Endothelial cell (in vitro differentiated cells): ENCODE measurements at places on chromosomes 16 and 17.

GRCh38 chr17:6910987-6911603 is 79.6 kb upstream of the TEKT1 start:
- DNase-seq: no peak

GRCh38 chr17:17235212-17236174 is 1.5 kb downstream of the FLCN start:
- DNase-seq: no peak

- DNase-seq: no peak
Measured at GRCh38 chr17:83179811-83180210, 100.4 kb downstream of the METRNL start.

- no peak for DNase-seq
Measured at GRCh38 chr16:51576498-51577195, 425.6 kb upstream of the SALL1 start.

GRCh38 chr17:43051969-43052368 is 26.9 kb downstream of the RND2 start:
- DNase-seq: no peak

GRCh38 chr17:81513753-81514488 is 1.3 kb upstream of the ACTG1 start:
- DNase-seq: peak; percentile 75

- no peak for DNase-seq
Measured at GRCh38 chr17:75124819-75125162, 6.8 kb downstream of the NT5C start.

GRCh38 chr17:37062021-37062420 is 113.3 kb downstream of the AATF start:
- DNase-seq: no peak

DNA sequence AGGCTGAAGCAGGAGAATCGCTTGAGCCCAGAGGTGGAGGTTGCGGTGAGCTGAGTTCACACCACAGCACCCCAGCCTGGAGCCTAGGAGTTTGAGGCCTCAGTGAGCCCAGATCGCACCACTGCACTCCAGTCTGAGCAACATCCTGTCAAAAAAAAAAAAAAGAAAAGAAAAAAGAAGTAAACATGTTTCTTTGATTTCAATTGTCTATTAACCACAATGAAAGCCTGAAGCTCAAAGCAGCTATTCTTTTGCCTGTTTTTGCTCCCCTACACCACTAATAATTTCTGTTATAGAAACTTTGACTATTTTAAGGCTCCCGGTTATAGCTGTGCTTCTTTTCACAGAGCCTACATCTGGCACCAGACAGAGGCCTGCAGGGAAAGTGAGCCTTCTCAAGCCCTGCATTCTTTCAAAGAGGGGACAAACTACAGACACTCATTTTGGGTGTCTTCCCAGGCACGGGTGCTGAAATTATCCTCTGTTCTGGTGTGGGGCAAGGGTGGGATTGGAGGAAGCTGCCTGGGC is 14.2 kb upstream of the SLC52A1 start:
- DNase-seq: no peak

- no peak for DNase-seq
Measured at GRCh38 chr16:58940609-58941008, 206.5 kb upstream of the GOT2 start.

GRCh38 chr17:69762766-69763165 is 312.3 kb upstream of the KCNJ16 start:
- DNase-seq: no peak

- DNase-seq: no peak
Measured at GRCh38 chr16:24700549-24701392, 28.7 kb upstream of the TNRC6A start.

DNA sequence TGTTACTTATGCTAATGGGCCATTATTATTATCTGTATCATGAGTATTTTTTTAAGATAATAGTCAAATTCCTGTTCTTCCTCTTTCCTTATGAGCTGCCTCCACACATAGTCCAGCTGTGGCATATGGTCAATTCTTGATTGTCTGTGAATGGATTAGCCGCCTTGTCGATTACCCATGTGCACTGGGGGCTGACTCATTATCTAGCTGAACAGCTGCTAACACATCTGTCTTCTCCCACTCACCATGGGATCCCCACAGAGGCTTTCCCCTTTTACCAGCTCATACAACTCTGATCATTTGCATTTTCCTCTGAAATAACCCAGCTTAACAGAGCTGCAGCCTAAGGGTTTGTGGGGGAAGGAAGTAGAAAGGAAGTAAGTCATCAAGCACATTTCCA is 915.0 kb downstream of the CDH11 start:
- no peak for DNase-seq

- DNase-seq: no peak
Measured at GRCh38 chr17:48615047-48615962, at the start of gene HOXB8. TSS of gene HOXB8 (minus strand) at chr17:48615292. CDS start at chr17:48614704, 588 bp downstream.

- no peak for DNase-seq
Measured at GRCh38 chr16:17556276-17557052, 85.7 kb upstream of the XYLT1 start.

DNA sequence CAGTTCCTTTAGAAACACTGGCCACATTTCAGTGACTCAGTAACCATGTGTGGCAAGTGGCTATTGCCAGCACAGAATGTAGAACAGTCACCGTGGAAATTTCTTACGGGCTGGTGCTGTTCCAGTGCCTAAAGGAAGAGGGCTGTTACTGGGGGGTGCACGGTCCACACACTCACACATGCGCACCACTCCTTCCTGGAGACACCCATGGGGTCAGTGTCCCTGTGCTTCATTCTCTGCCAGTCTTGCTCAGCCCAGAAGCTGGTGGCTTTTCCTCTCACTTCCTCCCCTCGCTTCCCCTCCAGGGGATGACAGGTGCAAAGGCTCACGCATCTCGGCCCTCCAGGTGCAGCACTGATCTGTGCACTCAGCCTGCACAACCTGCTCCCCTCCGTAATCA is 115.6 kb downstream of the CCDC182 start:
- no peak for DNase-seq

DNA sequence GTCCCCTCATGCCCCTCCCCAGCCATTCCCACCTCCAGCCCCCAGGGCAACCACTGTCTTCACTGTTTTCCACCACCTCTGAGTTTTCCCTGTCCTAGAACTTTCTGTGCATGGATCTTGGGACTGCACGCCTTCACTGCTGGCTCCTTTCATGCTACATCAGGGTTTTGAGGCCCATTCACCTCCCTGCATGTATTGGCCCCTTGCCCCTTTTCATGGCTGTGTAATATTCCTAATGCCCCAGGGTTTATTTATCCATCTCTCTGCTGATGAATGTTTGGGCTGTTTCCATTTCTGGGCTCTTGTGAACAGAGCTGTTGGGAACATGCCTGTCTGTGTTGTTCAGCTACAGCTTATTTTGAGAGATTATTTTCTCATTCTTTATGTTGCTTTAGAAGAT is 205.0 kb downstream of the RBFOX3 start:
- no peak for DNase-seq
